ENCODE measurements at places on chromosomes 7 and 10. TPM values are rescaled to one million over a fixed set of nuclear protein-coding genes. Genes with fewer than 3 reads are reported as not detected.

- no peak for DNase-seq
Observed at GRCh38 chr10:88525371-88526069, 57.6 kb downstream of the RNLS start.

- DNase-seq, result no peak
Observed at GRCh38 chr7:27532314-27532713, 130.4 kb downstream of the HIBADH start.

DNA sequence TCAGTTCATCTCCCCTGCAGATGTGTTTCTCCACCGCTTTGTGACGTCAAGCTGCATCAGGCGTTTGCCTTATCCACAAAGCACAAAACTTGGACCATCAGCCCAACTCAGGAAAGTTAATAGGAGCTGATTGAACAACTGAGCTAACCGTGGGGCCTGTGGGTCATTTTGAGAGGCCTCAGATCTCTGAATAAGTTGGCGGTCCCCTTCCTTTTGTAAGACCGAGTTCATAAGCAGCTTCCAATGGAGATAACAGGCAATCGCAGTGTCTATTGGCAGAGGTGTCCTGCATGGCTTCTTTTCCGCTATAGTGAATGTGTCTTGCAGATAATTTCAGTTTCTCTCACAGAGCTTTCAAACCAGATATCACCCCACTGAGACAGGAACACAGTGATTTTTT, 154.0 kb downstream of the SORCS1 start:
- DNase-seq, result no peak

The SEMA3D gene
- 1.9 TPM for total RNA-seq

The SPDYE2 gene
- not detected for total RNA-seq

DNA sequence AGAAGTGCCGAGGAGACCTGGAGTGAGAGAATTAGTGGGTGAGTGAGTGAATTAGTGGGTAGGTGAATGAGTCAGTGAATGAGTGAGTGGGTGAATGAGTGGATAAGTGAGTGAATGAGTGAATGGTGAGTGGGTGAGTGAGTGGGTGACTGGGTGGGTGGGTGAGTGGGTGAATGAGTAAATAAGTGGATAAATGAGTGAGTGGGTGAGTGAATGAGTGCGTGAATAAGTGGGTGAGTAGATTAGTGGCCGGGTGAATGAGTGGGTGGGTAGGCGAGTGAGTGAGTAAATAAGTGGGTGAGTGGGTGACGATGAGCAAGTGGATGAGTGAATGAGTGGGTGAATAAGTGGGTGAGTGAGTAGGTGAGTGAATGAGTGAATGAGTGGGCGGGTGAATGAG, 243.7 kb upstream of the MGMT start:
- DNase-seq, result no peak

The PNLIPRP2 gene
- 1.1 TPM for total RNA-seq

GRCh38 chr10:59962756-59963155, 56.4 kb upstream of the CCDC6 start:
- DNase-seq, result no peak

DNA sequence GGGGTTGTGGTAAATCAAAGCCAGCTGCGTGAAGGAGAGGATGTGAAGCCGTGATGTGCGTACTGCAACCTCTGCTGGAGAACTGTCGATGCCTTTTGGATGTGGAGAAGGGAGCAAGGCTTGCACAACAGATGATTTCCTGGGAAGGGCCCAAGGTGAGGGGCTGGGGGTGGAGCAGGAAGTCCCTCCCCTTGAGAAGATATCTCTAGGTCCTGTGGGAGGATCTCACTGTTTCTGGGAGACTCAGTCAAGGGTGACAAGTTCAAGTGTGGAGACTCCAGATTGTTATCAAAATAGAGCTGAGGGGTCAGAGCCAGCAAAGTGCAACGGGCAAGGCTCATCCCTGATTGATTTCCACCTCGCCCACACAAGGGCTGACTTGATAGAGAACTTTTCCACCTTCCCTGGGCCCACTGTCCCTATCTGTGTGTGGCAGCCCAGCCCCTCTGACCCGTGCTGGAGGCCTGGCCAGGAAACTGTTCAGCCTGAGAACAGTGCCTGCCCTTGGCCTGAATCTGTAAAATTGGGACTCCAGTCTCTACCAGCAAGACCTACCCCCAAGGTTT, 55.0 kb downstream of the COL13A1 start:
- no peak for DNase-seq

Measured in mesenteric fat pad (tissue), 1 donor.